ENCODE measurements at places on chromosomes 12 and 14.

DNA sequence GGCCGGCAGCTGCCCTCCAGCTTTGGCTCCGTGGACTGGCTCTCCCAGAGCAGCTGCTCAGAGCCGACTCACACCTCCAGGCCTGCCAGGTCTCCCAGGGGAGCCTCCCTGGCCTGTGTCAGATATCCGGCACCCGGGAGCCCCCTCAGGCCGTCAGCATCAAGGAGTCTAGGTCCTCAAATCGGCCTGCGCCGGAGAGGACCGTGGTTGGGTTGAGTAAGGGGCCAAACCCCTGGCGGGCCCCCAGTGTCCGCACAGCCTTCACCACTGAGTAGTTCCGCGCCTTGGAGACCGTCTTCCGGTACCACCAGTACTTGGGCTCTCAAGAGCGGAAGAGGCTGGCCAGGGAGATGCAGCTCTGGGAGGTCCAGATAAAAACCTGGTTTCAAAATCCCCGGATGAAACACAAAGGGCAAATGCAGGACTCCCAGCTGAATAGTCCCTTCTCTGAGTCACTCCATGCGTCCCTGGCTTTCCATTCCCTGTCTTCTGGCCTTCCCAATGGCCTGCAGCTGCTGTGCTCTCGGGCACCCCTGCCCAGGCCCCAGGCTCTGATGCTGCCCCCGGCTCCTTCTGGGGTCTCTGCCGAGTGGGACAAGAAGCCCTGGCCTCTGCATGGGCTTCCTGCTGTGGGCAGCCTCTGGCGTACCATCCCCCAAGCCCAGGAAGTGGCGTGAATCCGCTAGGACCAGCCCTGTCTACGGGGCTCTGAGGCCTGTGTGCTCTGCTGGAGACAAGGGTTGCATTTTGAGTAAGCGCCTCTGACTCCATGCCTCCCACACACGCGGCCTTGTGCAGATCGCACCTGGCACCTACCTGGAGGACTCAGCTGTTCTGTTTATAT, 245.1 kb upstream of the ATXN7L3B start:
- DNase-seq = peak; percentile 47

GRCh38 chr12:67436230-67436629, 167.1 kb downstream of the CAND1 start:
- DNase-seq = no peak

DNA sequence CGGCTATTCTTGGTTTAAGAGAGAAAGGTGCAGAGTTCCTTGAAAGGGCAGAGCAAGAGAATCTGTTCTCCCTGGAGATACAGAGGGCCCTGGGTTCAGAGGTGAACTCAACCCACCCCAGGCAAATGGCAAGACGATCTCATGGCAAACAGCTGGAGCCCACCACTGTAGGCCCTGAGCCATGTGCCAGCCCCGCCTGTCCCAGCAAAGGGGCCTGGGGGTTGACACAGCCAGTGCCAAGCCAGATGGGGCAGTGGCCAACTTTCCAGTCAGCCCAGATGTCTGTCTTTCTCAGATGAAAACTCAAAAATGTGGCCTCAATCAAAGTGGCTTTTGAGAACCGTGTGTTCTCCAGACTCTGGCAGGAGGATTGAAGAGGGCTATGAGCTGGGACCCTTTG, 51.8 kb downstream of the ISCA2 start:
- DNase-seq = no peak

DNA sequence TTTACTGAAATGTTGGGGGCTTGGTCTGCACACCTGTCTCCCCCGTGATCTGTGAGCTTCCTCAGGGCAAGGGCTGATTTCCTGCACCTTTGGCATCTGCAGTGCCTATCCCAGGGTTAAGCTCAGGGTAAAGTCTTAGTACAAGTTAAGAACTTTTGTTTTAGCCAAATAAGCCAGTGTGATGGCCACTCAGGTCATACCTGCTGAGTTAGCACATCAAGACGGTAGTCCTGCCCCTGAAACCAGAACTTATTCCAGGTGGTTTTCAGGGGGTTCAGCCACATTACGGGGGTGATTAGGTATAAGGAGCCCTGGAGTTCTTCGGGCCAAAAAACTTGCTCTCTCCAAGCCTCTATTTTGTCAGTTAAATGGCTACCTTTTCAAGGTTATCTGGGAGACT, 21.6 kb upstream of the CHST11 start:
- no peak for DNase-seq

DNA sequence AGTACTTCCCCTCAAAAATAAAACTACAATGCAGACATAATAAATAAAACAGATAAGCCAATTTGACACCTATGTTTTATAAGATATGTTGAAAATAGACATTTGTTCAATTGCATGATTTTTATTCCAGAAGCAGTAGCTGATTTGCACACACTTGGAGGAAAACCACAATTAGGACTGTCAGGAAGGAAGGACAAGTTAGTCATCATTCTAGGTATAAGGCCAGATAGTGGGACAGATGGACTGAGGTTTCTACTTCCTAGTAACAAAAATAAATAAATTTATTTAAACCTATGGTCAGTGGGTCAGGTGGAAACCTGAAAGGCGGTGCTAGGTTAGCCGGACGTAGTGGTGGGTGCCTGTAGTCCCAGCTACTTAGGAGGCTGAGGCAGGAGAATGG, 141.8 kb upstream of the RASSF8 start:
- no peak for DNase-seq

GRCh38 chr12:68374307-68374982, 42.3 kb upstream of the MDM1 start:
- DNase-seq = no peak

DNA sequence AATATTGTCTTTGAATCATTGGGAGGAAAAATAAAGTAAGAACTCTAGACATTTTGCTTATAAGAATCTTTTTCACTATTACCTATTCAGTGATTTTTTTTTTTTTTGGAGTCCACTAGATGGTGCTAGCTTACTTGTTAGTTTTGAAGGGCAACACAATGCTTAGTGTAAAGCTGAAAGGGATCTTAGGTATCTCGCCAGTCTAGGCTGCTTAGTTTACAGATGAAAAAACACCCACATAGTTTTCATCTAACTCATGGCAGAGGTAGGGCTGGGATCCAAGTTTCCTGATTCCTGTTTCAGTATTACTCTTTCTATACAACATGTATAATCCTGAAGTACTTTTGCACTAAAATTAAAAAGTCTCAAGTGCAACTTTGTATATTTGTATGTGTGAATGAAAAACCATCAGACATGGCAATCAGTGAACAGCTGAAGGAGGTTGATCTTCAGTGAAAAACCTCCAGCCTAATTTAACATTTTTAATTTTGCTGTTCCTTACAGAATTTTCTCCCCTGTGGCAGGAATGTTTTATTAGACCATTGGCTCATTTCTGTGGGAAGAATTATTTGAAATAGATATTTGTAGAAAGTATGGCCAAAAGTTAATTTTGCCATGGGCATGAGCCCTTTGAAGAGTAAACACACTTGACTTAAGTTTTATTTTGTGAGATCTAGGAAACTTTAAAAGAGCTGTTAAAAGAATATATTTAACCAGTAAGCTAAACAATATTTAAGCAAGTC, 40.7 kb downstream of the LRRIQ1 start:
- no peak for DNase-seq

- no peak for DNase-seq
Measured at GRCh38 chr12:76266797-76267196, 81.4 kb downstream of the BBS10 start.

DNA sequence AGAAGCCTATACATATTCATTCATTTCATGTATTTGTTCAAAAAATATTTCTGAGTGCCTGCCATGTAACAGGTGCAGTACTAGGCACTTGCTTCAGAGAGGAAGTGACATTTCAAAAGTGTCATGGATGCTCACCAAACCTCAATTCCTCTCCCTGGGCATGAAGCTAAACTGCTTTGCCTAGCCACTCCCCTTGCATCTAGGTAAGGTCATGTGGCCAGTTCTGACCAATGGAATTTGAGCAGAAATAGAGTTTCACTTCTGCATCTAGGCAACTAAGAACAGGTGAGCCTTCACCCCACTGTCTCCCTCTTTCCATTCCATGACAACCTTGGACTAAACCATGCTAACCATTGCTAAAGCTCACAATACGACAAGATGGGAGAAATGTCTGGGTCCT, 27.6 kb downstream of the TC2N start:
- no peak for DNase-seq

DNA sequence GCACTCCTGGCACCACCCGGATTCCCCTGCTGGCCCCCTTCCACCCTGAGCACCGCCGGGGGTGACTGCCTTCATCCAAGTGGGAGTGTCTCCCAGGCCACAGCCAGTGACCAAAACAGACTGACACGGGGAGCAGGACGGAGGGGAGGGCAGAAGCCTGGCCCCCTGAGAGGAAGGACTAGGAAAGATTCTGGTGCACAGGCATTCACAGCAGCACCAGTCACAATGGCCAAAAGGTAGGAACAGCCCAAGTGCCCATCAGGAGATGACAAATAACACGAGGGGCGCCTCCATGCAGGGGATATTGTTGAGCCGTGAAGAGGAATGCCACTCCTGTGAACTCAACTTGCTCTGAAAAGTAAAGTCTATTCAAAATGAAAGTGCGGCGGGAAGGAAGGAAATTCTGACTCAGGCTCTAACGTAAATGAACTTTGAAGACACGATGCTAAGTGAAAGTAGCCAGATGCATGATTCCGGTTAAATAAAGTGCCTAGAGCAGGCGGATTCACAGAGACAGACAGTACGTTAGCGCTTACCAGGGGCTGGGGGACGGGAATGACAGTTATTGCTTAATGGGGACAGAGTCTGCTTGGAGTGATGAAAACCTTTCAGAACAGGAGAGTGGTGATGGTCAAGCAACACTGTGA, 146.1 kb upstream of the NCOR2 start:
- DNase-seq = no peak

GRCh38 chr14:60346706-60347105, 97.7 kb downstream of the PPM1A start:
- no peak for DNase-seq

- no peak for DNase-seq
Measured at GRCh38 chr14:30291216-30291615, 267.7 kb upstream of the G2E3 start.

GRCh38 chr12:98725476-98726247, 80.6 kb downstream of the APAF1 start:
- peak; percentile 16 for DNase-seq

- no peak for DNase-seq
Measured at GRCh38 chr12:108356835-108357806, 18.0 kb upstream of the CMKLR1 start.

DNA sequence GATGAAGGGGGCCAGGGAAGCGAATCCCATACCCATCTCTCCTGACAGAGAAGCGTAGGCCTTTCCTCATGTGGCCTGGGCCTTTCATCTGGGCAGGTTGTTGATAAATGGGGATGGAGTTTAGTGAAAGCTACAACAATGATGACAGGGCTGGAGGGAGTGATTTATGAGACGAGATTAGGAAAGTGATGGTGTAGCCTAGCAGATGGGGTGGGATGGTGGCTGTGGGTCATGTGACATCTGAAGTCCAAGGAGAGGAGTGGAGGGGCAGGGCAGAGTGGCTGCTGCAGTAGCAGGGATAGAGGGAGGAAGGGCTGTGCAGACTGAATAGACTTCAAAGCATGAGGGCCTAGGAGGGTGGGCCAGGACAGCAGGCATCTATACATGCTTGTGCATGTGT, 85.5 kb downstream of the ADCK1 start:
- DNase-seq = no peak

DNA sequence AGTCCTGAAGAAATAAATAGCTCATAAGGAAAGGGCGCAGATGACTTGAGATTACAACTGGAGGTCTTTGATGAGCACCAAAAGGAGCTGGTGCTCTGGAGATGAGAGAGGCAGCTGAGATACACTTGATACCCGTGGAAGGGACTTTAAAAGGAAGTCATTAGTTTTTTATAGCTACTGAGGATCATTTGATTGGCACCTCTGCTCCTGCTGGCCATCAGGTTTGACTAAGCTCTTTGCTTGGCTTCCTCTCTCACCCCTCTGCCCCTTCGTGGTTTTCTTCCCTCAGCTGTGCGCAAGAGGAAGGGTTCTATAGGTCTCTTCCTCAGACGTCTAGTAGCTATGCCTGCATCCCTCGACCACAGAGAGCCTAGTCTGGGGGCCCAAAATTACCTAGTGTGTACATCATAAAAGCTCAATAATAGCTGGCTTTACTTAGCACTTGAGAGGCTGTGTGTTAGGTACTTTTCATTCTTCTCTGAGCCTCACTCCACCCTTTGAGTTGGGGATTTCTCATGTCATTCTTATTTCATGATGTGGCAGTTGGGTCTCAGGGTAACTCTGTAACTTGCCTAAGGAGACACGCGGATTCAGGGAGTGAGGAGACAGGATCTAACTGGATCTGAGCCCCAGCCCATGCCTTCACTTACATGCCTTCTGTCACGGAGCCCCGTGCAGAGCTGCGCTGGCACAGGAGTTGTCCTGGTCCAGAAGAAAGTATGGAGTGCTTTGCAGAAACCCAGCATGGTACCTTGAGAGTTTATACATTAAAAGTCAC, 68.4 kb upstream of the ASPG start:
- DNase-seq = no peak

All from NCI-H187 (cell line).